ENCODE measurements at places on chromosomes 1 and 21. TPM values are rescaled to one million over a fixed set of nuclear protein-coding genes. Genes with fewer than 3 reads are reported as not detected.

DNA sequence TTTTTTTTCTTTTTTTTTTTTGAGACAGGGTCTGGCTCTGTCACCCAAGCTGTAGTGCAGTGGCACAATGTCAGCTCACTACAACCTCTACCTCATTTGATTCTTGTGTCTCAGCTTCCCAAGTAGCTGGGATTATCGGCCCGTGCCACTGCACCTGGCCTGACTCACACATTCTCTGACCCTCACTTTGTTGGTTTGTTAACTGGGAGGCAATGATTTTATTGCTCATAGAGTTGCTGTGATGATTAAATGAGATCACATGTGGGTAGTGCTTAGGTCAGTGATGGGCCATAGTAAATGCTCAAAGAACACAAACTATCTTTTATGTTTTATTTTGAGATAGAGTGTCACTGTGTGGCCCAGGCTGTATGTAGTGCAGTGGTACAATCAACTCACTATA is 47.3 kb upstream of the SSBP3 start:
- DNase-seq = no peak

- no peak for DNase-seq
These were observed 25.1 kb upstream of the TMEM222 start for GRCh38 chr1:27296773-27297291.

DNA sequence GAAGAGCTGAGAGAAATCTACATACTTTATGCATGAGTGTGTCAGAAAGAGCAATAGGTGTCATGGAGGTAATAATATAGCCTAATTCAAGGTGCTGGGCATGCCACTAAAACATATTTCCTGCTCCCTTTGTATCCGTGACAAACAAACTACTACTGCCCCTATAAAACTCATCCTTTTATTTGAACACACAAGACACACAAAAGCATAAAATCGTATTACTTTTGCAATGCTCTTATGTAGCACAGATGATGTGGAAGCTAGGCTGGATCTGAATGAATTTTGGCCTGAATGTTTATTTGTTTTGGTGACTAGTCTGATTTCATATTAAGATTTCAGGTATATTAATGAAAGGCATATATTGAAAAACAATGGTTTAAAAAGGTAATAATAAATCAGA is 239.3 kb upstream of the NEGR1 start:
- DNase-seq = no peak

- no peak for DNase-seq
These were observed 628.1 kb downstream of the LMO4 start for GRCh38 chr1:87956750-87957149.

GRCh38 chr21:35503671-35504070 is 454.6 kb upstream of the RUNX1 start:
- no peak for DNase-seq

GRCh38 chr1:226548256-226549093 is at the start of gene STUM:
Gene STUM, plus strand, starts transcription at chr1:226548764. Its CDS starts 141 bp downstream, at chr1:226548905.
- no peak for DNase-seq

GRCh38 chr1:199508653-199509052 is 518.9 kb upstream of the NR5A2 start:
- DNase-seq = no peak

- no peak for DNase-seq
These were observed 2.0 kb downstream of the LORICRIN start for GRCh38 chr1:153261281-153262069.

DNA sequence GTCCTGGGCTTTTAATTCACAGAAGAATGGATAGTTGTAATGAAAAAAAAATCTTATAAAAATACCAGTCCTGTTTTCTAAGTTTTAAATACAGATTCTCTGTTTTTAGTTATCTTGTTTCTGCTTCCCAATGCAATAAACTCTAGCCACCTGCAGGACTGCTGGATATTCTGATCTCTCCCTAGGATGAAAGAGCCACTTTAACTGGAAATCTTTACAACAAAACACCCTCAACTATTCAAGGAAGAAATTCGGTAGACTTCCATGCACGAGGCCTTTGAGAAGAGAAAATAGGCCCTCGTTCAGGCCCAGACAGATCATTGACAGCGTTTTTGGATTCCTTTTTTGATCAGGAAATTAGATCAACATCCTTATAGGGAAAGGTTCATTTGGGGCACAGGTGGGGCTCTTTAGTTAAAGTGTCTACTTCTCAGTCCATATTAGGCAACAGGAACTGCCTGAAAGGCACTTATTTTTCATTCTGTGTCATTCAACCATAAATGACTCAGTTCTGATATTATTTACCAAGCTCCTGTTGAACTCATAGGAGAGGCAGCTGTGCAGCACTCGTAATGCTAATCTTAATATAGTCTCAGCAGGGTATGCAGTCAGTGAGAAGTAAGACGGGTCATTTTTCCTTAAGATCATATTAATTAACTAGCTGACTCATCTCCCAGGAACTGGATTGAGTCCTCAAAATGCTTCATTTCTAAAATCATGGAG is 71.1 kb upstream of the ERRFI1 start:
- no peak for DNase-seq

DNA sequence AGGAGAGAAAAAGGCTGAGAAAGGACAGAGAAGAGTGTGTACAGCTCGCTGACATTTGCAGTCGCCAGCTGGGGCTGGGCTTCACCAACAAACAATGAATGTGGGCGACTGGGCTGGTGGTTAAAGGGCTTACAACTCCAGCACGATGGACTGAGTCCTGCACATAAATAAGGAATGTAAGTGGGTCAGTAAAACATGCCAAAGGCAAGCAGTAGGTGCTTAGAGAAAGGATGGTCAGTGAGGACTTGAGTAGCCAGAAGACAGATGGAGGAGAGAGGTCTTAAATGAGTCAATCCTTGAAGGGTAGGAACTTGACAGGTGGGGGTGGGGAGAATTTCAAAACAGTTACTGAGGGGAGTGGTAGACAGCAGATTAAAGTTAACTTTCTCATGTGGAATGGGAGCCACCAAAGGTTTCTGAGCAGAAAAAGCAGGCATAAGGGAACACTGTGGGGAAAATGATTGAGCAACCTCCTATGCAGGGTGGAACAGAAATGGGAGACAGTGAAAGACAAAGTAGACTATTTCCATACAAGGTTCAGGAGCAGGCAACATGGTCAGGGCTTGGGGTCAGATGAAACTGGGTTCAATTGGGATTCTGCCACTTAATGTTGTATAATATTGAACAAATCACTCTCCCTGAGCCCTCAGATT is 37.4 kb downstream of the GADD45A start:
- DNase-seq = no peak

- no peak for DNase-seq
These were observed 36.9 kb downstream of the C2CD2 start for GRCh38 chr21:41916888-41917433.

- peak; percentile 69 for DNase-seq
These were observed 24.3 kb downstream of the EBNA1BP2 start for GRCh38 chr1:43147625-43148327.

GRCh38 chr1:66778266-66778665 is 22.8 kb downstream of the INSL5 start:
- peak; percentile 5 for DNase-seq

DNA sequence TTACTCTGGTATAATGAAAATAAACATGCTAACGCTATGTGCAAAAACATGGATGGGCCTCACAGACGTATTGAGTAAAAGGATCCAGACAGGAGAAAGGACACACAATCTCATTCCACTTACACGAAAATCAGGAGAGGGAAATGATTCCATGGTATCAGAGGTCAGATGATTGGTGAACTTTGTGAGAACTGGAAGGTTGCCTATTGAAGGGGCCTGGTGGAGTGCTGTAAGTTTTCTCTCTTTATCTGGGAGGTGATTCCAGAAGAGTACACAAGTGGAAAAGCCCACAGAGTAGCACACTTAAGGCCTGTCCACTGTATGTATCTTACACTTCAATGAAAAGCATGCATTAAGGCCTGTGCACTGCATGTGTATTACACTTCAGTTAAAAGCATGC is 9.6 kb downstream of the GSTM2 start:
- no peak for DNase-seq

- DNase-seq = no peak
These were observed 3.0 kb upstream of the LCE3C start for GRCh38 chr1:152596986-152597385.

DNA sequence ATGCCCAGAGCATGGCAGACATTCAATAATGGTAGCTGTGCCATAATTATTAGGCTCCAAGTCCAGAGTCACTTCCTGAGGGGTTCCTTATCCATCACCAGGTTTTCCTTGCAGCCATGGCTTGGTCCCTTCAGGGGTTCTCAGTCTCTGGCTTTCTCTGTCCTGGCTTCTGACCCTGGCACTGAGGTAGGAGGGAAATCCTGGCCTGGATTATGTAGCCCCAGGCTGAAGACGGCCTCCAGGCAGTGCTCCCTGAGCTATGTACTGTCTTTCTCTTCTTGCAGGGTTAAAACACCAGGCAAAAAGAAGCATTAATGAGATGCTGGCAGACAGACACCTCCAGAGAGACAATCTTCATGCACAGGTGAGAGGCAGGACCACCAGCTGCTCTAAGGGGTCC is 9.5 kb upstream of the PADI3 start:
- DNase-seq = peak; percentile 74

DNA sequence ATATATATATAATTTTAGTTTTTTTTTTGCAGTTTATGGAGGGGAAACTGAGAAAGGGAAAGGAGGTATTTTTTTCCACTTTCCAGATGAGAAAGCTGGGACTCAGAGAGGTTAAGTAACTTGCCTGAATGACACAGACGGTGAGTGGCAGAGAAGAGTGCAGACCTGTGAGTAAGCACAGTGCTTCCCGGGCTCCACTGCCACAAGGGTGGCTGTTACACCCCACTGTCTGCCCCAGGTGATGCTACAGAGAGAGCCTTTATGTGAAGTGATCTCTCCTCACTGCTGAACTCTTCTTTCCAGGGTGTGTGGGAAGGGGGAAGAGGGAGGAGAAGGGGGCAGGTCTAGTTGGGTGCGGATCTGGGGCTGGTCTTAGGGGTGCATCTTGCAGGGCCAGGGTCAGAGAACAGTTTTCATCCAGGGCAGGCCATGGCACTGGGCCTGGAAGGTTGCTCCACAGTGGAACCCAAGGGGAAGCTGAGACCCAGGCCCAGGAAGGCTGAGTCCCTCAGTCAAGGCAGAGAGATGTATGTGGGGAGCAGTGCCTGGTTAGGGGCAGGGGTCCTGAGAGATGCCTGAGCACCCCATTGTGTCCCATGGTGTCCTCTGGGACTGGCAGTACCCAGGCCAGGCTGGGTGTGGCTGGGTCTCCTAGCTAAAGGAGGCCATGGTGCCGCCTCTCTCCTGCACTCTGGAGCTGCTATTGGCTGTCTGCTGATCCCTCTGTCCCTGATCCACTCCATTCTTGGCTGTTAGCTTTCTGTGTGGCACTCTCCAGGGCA is 357.5 kb downstream of the PTPRU start:
- DNase-seq = no peak

GRCh38 chr1:167803358-167804207 is 81.8 kb downstream of the MPZL1 start:
- peak; percentile 63 for DNase-seq

- DNase-seq = no peak
These were observed 205.0 kb downstream of the HMCN1 start for GRCh38 chr1:185939142-185939541.

- DNase-seq = no peak
These were observed 11.4 kb downstream of the SMYD2 start for GRCh38 chr1:214292322-214292721.

DNA sequence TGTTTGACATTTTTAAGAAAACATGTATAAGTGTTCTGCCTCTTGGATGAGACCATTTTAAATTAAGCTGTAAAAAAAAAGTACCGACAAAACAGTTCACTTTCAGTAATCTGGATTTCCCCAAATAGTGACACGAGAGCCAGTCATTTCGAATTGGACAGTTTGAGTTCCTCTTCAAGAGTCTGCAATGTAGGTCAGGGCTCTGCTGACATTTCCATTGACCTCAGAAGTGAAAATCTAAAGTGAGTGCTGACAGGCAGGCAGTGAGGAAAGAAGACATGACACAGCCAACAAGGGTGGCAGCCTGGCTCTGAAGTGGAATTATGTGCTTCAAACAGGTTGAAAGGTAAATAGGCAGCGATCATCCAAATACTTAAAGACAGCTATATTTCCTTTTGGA is at the start of gene IL23R:
TSS of gene IL23R (plus strand) at position 259 of the 400 bp plus-strand sequence. CDS start 1,667 bp downstream, outside the sequence.
- DNase-seq = no peak

GRCh38 chr1:246106342-246106763 is 400.7 kb downstream of the SMYD3 start:
- DNase-seq = no peak

GRCh38 chr1:12730156-12730555 is 14.2 kb downstream of the AADACL3 start:
- no peak for DNase-seq

DNA sequence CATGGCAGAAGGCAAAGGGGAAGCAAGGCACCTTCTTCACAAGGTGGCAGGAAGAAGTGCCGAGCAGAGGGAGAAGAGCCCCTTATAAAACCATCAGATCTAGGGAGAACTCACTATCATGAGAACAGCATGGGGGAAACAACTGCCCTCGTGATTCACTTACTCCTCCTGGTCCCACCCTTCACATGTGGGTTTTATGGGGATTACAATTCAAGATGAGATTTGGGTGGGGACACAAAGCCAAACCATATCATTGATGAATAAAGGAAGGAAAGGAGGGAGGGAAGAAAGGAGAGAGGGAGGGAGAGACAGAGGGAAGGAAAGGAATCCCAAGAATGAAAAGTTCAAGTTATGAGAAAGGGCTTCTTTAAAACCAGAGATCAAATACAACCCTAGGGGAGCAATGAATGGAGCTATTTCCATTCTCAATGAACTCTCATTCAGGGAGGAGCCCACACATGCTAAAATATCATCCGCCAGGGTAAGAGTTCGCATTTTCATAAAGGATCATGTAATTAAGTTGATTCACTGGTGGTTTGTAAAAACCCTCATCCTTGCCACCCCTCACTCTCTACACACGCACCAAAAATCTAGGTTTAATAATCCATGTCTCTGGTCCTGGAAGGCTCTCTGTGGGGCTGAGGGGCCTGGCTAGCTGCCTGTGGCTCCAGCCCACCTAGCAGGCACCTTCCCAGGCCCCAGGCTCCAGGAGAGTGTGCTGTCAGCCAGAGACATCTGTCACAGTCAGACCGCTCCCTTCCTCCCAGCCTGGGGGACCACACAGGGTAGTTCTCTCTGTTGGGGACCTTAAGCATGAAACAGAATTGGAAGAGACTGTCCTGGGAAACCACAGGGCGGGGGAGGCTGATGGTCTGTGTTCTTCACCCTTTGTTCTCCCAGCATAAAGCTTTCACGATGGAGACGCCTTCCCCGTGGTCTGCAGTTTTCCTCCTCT is 94.0 kb downstream of the CCDC185 start:
- DNase-seq = no peak

AKT3 gene
- polyA plus RNA-seq = 38.2 TPM

OPRD1 gene
- 0.31 TPM for polyA plus RNA-seq

FAM78B gene
- 3.2 TPM for polyA plus RNA-seq

LMX1A gene
- polyA plus RNA-seq = not detected

CALML6 gene
- polyA plus RNA-seq = 0.65 TPM

ALX3 gene
- not detected for polyA plus RNA-seq

CASQ2 gene
- polyA plus RNA-seq = 0.36 TPM

SLC25A34 gene
- 3.1 TPM for polyA plus RNA-seq

HPCA gene
- polyA plus RNA-seq = 0.63 TPM

HSPA6 gene
- polyA plus RNA-seq = 0.49 TPM

COL16A1 gene
- polyA plus RNA-seq = 45.6 TPM

PADI2 gene
- 3.0 TPM for polyA plus RNA-seq

ZNF695 gene
- polyA plus RNA-seq = 4.0 TPM

AGBL4 gene
- polyA plus RNA-seq = 0.87 TPM

CELA3B gene
- not detected for polyA plus RNA-seq

TSSK3 gene
- polyA plus RNA-seq = 3.9 TPM

COQ8A gene
- 34.2 TPM for polyA plus RNA-seq

TRIM46 gene
- polyA plus RNA-seq = 2.7 TPM

RNF19B gene
- 18.6 TPM for polyA plus RNA-seq

FCRL4 gene
- polyA plus RNA-seq = not detected

NRAS gene
- 78.5 TPM for polyA plus RNA-seq
